ENCODE measurements at places on chromosomes 2 and 18.
A peak's percentile ranks its signal among the peaks of the same experiment; 100 is the strongest.

- DNase-seq: no peak
Measured at GRCh38 chr2:205531072-205531471, 151.2 kb upstream of the NRP2 start.

DNA sequence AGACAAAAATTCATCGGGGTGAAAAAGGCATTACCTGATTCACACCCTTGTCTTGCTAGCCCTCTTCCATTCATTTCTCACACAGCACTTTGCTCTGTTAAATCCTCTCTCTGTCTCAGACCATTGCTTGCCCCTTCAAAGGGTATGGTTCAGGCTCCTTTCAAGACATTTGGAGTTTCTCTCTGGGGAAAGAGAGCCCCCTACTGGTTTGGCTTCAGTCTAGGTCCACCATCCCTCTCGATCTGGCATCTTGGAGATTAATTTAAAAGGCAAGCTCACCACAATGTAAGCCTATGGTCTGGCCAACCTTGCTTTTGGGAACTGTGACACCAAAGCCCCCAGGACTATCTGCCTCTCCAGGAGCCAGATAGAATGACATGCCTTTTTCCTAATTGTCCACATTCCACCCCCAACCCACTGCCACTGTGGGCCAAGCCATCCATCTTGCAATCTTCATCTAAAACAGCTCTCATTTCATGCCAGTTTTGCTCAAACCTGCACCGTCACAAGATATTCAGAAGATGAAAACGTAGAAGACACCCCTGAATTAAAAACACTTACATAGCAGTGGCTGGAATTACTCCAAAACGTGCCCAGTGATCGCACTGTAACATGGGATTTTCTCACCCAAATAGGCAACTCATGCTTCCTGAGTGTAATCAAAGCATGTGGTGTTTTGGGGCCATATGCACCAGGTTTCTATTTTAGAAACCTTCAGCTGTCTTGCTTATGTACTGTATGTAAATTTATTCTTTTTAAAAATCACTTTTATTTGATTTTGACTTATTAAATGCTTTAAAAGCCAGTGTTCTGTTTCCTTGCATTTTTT is 93.9 kb downstream of the FARSB start:
- DNase-seq: peak; percentile 69

GRCh38 chr2:207765547-207765946 is 4.2 kb downstream of the FZD5 start:
- DNase-seq: no peak

DNA sequence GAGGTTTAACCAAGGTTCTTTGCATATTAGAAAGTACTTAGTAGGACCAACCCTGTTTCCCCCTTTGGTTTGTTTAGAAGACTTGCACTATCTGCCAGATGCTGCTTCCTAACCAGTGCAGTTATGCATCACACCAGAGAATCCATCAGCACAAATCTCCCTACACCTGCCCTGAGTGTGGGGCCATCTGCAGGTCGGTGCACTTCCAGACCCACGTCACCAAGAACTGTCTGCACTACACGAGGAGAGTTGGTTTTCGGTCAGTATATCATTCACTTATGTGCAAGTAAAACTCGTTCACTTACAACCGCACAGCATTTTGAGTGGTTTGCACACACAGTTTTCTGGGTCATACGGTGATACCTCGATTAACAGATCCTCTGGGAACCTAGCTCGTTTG is 69.7 kb downstream of the ZNF532 start:
- no peak for DNase-seq

All from NCI-H2081 (cell line).